ENCODE measurements at places on chromosomes 6 and 20.

GRCh38 chr20:62641321-62642050, 817 bp upstream of the SLCO4A1 start:
- DNase-seq = no peak

DNA sequence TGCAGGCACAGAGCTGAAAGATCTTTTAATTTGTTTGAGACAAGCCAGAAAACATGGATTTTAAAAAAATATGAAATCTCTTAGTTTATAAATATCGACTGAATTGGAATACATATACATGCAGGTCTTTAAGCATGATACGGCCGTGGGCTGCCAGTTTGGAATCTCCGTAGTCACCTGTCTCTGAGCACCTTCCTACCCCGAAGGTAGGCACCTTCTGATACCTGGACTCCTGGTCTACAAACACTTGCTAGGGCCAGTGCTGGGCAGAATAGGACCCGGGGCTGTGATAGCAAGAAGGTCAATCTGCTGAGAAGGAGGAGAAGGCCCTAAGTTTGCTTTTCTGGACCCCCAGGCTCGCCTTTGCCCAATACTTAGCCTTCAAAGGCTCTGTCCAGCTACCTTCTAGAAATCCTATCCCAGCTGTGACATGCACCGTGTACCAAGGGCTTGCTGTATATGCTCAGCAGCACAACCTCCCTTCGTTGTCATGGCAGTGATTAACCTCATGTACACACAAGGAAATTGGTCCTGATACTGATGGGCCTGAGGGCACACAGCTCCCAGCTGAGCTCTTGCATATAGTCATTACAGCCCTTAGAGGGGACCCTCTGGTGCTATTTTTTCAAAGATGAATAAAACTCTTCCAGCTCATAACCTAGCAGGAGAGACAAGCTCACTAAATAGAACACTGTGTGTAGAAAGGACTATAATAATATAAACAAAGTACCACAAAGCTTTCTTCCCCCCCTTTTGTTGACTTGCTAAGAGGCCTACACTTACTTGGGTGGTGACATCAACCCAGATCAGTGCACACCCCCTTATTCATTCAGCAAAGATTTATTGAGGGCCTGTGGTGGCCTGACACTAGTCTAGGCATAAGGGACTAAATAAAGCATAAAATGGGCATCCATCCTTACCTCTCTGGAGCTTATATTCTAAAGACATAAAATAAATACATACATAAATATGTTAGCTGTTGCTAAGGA, 17.7 kb downstream of the SNPH start:
- DNase-seq = no peak

GRCh38 chr20:25188218-25188617, 7.3 kb upstream of the ENTPD6 start:
- no peak for DNase-seq

DNA sequence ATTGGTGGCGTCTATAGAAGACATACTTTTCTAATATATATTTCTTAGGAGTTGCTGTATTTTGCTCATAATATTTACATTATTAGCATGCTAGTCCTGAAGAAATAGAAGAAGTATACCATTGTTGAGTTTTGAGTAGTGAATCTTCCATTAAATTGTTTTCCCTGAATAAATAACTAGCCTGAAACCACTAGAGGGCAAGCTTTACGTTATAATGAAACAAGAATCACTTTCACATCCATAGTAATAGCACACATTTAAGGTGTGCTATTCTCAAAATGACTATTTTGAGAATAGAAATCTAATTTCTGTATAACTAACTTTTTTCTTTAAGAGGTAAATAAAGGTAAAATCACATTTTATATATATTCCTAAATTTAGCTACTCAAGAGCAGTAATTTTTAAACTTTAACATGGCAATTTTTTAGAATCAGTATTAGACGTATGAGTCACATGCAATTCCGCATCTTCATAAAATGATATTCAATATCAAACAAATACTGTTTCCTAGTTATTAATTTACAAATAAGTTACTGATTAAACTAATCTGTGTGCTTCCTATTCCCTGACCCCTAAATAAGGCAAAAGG, 213.2 kb upstream of the MANEA start:
- no peak for DNase-seq

DNA sequence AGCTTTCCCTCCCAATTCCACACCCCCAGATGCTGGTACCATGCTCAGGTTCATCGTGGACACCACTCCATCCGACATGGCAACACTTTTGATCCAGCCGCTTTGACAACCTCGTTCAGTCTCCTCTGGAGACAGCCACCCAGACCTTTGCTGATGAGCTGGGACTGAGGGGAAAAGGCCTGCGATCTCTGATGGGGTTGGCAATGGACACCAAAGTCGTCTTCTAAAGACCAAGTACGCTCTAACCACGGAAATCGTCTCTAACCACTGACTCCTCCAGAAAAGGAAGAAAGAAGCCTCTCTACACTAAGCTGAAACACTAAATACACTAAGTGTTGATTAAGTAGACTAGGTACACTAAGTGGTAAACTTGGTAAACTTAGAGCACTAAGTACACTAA, 26.1 kb upstream of the HLA-E start:
- DNase-seq = no peak

DNA sequence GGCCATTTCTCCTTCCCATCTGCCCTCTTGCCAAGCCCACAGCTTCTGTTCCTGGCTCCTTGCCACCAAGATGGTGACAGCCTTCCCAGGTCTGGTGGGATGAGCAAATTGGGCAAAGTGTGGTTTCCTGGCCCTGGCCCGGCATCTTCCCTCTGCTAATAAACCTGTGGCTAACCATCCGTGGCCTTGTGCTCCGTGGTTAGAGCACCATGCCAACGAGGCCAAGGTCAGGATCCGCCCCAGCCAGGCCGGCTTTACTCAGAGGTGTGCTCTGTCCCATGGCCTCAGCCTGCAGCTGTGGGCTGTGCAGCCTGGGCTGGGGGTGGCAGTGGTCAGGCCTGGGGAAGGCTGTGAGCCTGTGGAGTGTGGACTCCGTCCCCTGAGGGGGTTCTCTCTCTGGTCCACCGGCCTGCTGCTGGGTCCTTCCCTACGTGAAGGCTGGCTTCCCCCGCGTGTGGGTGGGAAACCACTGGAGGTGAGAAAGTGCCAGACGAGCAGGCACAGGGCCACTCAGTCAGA, 117.4 kb downstream of the VEGFA start:
- no peak for DNase-seq

DNA sequence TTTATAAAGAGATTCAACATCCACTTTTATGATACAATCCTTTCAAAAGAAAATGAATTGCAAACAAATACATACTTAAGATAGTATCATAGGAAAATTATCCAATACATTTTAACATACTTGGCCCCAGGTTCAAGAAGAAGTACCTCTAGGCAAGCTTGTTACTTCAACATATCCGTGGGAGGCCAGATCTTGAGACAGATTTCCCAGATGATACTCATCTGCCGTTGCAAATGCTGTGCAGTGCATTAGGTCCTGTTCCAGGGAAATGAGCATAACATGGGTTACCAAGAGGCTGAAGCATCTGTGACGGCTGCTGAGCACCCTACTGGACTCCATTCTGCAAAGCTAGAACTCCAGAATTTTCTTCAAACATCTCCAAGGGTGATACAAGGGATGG, 15.6 kb downstream of the RMND1 start:
- no peak for DNase-seq

- DNase-seq = no peak
Measured at GRCh38 chr6:106128981-106129781, 43.0 kb downstream of the PRDM1 start.

DNA sequence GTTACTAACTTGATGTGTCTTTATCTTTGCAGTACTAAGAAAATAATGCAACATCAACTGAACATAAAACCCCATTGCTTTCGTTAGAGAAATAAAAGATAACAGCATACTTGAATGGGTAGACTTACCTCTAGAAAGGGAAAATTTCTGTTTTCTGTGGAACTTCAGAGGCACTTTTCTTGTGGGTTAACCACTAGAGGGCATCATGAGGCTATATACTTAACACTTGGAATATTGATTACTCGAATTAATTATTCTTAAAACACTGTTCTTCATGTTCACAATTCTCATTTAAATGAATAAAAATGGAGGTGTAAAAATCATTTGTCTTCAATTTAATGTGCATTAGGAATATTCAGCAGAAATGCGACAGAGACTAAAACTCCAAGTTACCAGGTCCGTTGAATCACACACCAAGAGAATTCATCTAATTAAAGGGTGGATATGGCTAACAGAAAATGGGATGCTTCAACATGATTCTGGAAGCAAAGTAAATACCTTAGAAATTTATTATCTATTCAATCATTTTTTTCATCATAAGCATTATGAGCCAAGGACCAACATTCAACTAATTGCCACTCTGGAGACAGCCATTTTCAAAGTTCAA, 330.8 kb upstream of the PREP start:
- DNase-seq = no peak

GRCh38 chr6:86203044-86203443, 560.4 kb upstream of the SYNCRIP start:
- DNase-seq = no peak

DNA sequence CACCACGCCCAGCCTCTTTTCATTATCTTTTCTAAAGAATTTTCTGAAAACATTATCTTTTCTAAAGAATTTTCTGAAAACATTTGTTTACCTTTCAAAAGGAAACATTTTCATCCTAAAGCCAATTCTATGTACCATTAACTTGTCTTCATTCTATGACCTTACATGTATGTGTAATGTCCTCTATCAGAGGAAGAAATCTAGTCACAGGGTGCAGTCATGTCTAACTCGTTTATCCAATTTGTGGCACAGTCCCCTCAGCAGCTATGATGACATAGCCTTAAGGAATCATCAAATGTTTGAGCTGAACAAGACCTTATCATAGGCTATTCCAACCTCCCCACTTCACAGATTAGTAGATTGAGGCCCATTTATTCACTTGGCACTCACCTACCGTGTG, 21.5 kb upstream of the SPTLC3 start:
- no peak for DNase-seq

GRCh38 chr6:44258325-44258863, 1.1 kb upstream of the SLC35B2 start:
- no peak for DNase-seq

DNA sequence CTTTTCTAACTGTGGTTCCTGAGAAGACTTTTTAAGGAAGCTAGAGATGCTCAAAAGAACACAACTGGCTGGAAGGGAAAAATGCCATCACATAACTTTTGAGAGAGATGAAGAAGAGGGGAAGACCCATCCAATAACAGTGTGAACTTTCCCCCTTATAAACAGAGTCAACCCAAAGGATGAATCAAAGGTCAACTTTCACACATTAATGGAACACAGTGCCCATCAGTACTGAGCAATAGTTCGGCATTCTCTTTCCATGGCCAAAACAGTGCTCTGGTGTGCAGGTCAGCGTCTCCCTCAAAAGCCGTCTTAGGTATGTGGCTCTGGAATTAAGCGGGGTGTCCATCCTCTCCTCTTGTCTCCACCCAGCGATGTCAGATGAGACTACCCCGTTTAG, 130.4 kb downstream of the GJA10 start:
- no peak for DNase-seq

DNA sequence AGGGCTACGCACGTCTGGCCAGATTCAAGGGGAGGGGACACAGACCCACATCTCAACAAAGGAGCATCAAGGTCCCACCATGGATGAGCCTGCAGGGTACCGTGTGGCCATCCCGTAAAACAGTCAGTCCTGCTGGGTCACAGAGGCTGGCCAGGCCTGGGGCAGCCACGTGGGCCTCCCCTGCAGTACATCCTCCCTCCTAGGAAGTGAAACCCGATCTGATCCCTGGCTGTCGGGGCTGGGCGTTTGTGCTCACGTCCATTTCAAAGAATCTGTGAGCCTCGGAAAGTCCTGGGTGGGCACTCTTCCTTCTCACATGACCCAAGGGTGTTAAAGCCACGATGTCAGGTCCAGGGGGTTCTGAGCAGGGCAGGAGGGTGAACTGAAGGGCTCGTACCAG, 14.3 kb downstream of the SULF2 start:
- DNase-seq = no peak

DNA sequence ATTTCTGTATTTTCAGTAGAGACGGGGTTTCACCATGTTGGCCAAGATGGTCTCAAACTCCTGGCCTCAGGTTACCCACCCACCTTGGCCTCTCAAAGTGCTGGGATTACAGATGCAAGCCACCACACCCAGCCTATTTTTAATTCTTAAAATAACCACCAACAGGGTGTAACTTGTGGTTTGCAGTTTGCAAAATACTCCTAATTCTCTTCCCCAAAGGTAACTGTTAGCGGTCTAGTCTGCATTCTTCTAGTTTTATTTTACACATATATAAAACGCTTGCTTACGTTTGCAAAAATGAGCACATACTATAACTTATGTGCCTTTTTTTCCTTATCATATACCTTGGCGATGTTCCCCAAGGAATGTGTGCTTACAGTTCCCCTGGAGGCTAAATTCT, 25.6 kb upstream of the CHMP4B start:
- DNase-seq = no peak

DNA sequence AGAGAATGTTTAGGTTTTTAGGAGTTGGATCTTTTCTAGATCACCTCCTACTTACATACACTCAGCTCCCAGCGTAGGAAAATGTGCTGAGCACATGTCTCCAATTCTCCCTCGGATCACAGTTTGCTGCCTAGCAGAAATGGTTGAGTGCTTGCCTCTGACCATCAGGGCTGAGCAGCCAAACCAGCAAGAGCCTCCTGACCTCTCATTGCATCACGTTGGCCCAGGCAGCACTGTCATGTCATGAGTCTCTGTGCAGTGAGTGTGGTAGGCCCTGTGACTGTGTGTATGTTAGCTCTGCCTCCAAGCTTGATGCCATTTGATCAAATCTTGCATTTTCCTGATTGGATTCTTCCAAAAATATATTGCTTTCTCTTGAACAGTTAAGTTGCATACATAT, 112.0 kb downstream of the LRRC1 start:
- DNase-seq = no peak

DNA sequence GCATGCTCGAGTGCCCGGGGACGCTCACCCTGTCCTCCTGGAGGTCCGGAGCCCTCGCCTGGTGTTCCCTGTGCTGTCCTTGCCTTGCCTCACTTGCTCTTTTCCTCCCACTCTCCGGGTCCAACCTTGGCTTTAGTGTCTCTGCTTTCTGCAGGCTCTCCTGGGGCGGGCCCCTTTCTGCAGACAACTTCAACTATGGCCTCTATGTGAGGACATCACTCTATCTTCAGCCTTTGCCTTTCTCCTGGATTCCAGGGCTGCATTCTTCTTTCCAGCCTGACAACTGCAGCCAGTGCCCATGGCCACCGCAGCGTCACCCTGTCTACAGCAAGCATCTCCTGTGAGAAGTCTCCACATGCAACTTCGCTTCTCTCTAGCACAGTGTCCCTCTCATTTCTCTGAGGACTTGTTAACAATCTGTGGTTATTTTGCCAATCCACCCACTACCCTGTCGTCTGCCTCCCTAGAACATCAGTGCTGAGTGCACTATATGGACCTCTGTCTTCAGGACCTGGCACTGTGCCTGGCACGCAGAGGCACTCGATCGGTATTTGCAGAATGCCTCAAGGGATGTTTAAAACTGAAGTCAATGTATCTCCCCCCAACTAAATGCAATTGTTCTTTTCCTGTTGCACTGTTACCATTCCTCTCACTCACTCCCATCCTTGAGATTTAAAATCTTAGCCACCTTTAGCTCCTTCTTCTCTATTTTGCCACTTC, 35.9 kb downstream of the FOXC1 start:
- DNase-seq = no peak

- DNase-seq = no peak
Measured at GRCh38 chr20:32209850-32210605, 2.3 kb downstream of the POFUT1 start.

Data from stimulated activated CD4-positive, alpha-beta T cell treated with anti-CD3 and anti-CD28 coated beads, Interleukin-2, amount 100 ng/mL, for 24 hours (primary cell).